Cardiac fibroblast (primary cell): ENCODE measurements at places on chromosomes 11 and 22.

- DNase-seq, result peak; percentile 45
Observed at GRCh38 chr22:24504956-24505736, 10.0 kb downstream of the UPB1 start.

- no peak for DNase-seq
Observed at GRCh38 chr22:25212337-25212736, 7.1 kb upstream of the CRYBB2 start.

GRCh38 chr22:20523086-20523983 lies 15.9 kb downstream of the MED15 start:
- DNase-seq, result peak; percentile 57

- no peak for DNase-seq
Observed at GRCh38 chr11:117457835-117458234, 130.2 kb downstream of the CEP164 start.

DNA sequence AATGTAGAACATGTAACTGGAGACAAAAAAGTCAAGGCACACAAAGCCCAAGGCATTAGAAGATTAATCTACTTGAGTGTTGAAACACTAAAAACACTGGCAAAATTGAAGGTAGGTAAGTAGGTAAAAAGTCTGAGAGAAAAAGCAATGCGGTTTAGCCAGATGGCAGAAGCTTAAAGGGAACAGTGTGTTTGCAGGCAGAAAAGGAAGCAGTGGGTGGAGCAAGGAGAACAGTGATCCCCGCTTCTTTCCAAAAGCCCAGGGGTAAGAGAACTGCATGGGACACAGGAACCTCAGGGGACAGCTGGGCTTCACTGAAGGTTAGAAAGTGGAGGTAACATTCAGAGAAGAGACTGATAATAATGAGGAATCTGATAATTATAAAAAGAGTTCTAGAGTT lies 16.0 kb downstream of the MRE11 start:
- DNase-seq, result no peak

DNA sequence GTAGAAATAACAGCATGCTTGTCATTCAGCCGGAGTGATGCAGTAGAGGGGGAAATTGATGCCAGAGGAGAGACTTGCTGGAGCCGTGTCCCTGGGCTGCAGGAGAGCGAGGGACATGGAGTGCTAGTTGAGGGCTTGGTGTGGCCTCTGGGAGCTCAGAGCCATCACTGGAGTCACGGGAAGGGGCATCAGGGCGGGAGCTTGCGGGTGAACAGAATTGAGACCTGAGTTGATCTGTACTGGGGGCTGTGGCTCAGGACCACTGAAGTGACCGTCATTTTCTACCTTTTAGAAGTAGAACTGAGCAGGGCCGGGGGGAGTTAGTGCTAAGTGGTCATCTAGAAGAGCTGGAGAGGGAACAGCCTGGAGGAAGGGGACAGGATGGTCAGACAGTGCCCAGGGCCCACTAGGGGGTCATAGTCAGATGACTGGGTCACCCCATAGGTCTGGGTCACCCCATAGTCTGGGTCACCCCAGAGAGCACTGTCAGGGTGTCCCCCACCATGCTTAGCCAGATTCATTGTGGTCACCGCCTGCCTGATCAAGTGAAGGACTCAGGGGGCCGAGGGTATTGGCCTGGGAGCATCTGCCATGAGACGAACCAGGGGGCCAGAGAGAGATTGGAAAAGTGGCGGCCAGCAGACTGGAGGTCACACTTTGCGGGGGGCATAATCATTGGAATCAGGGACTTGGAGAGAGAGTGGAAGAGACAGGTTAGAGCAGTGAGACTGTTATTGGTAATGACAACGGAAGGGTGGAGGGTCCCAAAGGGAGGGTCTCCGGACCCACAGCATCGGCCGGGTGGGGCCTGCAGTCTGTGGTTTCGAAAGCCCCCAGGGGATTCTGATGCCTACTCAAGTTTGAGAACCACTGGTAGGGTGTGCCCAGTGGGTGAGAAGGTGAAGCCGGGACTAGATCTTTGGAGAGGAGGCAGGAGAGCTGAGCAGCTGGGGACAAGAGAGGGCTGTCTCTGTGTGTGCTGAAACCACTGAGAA lies 15.2 kb downstream of the RIBC2 start:
- no peak for DNase-seq

GRCh38 chr22:29166180-29166579 lies 39.5 kb upstream of the EMID1 start:
- no peak for DNase-seq

DNA sequence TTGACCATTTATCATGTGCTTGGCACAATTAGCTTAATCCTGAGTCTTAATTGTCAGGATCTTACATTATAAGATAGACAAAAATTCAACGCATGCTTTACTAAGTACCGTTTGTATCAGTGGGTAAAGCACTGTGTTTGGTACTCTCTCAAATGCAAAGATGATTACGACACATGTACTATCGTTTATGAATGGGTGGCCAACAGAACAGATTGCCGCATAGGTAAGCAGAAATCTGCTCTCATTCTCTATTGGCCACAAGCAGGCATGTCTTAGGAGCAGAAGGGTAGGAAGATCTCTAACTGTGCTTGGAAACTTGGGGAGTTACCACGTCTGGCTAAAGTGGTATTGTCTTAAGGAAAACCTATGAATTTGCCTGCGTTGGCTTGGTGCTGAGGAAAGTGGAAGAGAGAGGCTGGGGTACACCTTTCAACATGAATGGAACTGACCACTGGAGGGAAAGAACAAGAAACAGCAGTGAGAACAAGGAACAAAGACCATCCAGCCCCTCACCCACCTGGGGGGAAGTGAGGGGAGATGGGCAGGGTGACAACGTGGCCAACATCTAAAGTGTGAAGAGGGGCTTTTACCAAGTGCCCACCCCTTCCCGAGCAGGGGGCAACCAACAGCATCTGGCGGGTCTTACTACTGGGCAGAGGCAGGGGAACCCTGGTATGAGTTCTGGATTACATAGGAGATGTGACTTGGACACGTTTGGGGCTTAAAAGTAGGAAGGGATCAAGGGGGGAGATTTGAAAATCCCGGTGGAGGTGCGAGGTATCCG lies 1.0 kb upstream of the TUBA8 start:
- DNase-seq, result no peak

GRCh38 chr22:28030473-28030872 lies 111.4 kb upstream of the PITPNB start:
- DNase-seq, result no peak

DNA sequence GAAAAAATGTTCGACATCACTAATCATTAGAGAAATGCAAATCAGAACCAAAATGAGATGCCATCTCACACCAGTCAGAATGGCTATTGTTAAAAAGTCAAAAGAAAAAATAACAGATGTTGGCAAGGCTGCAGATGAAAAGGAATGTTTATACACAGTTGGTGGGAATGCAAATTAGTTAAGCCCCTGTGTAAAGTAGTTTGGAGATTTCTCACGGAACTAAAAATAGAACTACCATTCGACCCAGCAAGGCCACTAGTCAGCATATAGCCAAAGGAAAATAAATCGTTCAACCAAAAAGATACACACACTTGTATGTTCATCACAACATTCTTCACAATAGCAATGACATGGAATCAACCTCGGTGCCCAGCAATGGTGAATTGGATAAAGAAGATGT lies 503.2 kb downstream of the OPCML start:
- no peak for DNase-seq

DNA sequence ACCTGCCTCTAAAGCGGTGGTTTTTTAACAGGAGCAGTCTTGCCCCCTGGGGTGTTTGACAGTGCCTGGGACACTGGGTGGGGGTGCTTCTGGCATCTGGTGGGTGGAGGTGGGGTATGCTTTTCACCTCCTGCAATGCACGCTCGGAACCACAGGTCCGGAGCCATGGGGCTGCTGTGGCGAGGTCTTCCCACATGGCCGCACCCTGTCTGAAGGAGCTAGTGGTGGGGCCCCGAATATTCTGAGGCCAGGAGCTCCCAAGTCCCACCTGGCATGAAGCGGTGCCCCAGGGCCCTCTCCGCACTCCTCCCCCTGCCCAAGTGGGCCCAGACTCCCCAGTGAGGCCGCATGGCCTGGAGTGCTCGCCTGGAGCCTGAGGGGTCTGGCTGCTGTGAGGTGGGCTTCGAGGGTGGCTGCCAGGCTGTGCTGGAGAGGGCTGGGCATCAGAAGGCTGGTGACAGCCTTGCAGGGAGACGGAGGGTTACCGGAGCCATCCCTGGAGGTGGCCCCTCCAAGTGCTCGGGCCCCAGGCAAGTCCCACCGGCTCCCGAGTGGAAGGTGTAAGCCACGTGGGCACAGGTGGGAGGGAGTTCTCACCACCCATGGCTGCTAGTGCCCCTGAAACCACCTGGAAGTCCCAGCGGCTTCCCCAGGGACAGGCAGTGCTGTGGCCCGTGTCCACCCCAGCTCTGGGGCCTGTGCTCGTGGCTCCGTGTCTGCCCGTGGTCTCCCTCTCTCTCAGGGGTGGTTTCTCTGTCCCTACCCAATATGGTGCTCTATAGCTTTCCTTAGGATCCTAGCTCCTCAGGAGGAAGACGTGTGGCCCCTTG lies 15.1 kb downstream of the TBX1 start:
- no peak for DNase-seq

DNA sequence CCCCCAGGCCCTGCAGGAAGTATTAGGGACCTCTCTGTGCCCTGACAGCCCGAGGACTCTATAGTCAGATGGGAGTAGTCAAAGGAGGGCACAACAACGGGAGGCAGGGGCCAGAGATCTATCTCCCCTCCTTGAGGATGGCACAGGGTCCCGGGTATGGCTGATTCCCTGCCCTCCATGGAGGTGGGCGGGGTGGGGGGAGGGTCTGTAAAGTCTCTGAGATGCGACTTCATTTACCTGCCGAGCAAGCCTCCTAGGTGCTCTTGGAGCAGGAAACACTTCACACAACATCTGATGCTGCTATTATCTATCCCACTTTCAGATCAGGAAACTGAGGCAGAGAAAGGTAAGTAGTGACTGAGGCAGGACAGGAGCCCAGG lies 769 bp upstream of the CDC42EP1 start:
- DNase-seq, result no peak

DNA sequence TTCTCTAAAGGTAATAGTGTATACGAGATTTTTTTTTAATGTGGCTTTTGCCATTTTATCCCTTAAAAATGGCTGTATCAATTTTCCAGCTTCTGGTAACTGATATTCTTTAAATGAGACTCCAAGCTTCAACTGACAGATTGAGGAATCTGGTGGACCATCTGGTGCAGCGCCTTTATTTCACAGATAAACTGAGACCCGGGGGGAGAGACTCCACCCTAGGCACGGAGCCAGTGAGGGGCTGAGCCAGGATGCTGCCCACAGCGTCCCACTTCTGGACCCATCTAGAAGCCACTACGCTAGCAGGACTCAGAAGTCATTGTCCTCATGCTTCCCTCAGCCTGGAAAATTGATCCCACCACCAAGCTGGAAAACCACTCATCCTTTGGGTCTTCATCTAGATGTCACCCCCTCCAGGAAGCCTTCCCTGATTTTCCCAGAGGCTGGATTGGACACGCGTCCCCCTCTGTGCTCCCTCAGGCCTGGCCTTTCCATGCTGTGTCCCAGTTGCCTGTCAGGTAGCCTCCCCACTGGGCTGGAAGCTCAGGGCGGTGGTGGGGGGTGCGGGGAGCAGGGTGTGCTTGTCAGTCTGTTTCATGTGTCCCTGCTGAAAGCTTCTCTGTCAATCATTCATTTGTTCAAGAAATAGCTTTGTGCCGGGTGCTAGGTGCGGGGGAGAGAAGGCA lies 12.3 kb upstream of the CD5 start:
- no peak for DNase-seq

DNA sequence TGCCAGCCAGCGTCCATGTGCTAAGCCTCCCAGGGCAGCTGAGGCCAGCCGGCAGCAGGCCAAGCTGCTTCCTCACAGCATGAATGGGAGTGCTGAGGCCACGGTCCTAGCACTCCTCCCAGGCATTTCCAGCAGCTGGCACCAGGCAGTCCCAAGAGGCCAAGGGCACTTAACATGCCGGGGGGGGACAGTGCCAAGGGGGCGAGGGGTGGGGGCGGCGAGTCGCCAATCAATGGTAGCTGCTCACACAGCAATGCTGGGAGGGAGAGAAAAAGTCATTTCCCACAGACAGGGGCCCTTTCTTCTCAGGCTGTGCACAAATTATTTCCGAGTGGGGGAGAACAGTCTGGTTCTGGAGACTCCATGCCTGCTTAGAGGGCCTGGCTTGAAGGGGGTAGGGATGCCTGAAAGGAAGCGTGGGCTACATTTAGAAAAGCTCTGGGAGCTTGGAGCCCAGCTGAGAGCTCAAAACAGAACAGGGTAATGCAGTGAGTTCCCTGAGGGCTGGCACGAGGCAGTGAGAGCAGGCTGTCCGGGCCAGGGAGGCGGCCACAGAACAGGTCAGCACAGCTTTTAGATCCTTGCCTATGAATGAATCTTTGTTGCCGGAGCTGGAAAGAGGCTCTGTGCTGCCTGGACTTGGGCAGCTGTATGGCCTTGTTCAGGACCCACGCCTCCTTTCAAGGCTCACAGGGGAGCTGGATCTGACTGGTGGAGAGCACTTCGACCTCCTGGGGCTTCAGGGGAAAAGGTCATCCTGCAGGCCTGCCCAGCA lies 14.4 kb upstream of the TBC1D10A start:
- DNase-seq, result no peak

GRCh38 chr22:17436981-17437412 lies 67.7 kb downstream of the CECR2 start:
- DNase-seq, result no peak

GRCh38 chr11:127943763-127944162 lies 643.6 kb downstream of the ETS1 start:
- no peak for DNase-seq

GRCh38 chr22:22049684-22050083 lies 67.1 kb upstream of the TOP3B start:
- no peak for DNase-seq

- DNase-seq, result no peak
Observed at GRCh38 chr11:8834379-8834778, 76.6 kb upstream of the AKIP1 start.

DNA sequence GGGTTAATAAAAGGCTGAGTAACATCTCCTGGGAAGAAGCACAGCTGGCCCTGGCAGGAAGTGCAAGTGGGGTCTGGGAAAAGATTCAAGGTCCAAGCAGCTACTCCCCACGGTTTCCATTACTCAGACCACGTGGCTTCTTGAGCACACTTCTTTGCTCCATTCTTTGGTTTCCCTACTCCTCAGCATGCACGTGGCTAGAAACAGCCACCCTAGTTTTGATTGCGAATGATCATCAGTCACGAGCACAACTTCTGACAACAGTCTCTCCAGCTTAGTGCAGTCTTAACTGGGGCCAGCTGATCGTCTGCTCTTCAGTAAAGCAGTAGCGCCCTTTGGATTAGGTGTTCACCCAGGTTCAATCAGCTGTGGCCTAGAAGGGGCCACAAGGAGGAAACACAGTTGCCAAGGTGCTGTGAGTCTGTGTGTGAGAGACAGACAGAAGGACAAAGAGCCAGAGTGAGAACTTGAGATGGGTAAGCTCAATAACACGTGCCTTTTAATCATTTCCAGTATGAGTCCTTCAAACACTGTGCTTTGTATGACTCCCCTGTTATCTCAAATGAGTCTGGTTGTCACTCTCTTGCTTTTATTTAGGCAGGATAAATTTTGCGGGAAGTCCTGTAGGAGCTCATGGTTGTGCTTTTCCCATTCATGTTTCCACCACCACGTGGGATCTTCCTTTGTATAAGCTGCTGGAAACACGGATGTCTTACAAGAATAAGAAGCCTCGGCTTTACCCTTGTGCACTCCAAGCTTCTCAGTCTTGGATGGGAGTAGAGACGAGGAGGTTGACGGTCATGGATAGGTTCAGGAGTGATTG lies 901 bp upstream of the PARVA start:
- DNase-seq, result peak; percentile 89
